ENCODE measurements at places on chromosomes 5 and 9. TPM values are rescaled to one million over a fixed set of nuclear protein-coding genes. Genes with fewer than 3 reads are reported as not detected.

Gene TIMD4
- total RNA-seq = not detected

Gene AGXT2
- not detected for total RNA-seq

Gene ANKRD20A1
- not detected for total RNA-seq

Gene C5orf63
- total RNA-seq = 1.6 TPM

Gene MEGF10
- total RNA-seq = not detected

Measured in A172 (cell line).